ENCODE measurements at places on chromosomes 1 and 21. TPM values are rescaled to one million over a fixed set of nuclear protein-coding genes. Genes with fewer than 3 reads are reported as not detected.

DNA sequence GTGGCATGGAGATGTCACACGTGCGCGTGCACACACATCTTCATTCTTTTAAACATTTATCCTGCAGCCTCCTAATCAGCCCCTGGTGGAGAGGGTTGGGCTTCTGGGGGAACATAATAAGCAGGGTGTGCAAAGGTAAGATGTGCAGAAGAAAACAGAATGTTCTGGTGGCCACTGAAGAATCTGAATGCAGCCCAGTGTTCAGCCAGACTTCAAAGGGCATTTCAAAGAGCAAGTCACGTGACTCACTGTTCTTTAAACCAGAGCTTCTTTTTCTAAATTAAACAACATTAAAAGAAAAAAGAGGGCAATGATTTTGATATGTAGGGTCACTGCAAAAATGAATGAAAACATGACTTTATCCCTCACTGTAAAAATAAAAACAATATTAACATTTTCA lies 89.8 kb downstream of the ABCA4 start:
- no peak for DNase-seq

DNA sequence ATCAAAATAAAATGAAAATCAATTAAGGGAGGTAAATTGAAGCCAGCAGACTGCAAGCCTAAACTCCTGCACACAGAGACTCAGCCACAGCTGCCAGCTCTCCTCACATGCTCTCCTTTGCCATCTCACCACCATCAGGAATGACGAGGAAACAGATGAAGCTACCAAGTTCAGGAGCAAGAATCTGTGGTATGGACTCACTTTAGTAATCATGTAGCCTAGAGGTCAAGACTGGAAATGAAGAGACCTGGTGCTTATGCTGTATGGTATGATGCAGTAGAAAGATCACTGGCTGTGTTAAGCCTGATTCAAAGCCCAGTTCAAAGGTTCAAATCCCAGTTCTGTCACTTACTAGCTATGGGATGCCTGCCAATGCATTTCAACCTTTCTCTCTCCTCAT lies 78.9 kb upstream of the CAMK1G start:
- no peak for DNase-seq

DNA sequence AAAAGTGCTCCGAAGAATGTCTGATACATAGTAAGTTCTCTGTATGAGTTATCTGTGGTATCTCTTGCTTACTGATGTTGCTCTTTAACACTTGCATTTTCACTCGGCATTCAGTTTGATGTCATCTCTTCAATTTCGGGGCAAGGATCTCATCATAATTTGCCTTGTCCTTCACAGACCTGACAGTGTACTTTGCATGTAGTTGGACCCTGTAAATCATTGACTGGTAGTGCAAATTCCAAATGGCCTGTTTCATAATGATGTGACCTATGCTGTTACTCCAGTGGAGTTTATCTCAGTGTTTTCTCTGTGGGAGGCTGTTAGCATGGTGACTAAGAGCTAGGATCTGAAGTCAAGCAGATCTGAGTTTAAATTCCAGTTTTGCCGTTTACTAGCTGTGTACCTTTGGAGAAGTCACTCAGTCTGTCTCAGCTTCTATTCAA lies 34.2 kb upstream of the ABCD3 start:
- DNase-seq: peak; percentile 88

GRCh38 chr1:207698822-207699483 lies 52.9 kb upstream of the CD46 start:
- peak; percentile 66 for DNase-seq

DNA sequence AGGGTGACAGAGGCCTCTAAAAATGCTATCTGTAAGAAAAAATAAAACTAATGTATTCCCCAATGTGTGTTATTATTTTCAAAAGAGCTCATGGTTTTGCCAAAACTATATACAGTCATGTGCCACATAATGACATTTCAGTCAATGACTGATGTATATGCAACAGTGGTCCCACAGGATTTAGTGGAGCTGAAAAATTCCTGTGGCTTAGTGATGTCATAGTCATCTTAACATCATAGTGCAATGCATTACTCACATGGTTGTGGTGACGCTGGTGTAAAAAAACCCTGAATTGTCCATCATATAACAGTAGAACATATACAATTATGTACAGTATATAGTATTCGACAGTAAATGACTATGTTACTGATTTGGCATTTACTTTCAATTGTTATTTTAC lies 172.4 kb downstream of the CACNA1E start:
- peak; percentile 7 for DNase-seq

GRCh38 chr1:85258536-85259117 lies 835 bp downstream of the C1orf52 start:
- no peak for DNase-seq

DNA sequence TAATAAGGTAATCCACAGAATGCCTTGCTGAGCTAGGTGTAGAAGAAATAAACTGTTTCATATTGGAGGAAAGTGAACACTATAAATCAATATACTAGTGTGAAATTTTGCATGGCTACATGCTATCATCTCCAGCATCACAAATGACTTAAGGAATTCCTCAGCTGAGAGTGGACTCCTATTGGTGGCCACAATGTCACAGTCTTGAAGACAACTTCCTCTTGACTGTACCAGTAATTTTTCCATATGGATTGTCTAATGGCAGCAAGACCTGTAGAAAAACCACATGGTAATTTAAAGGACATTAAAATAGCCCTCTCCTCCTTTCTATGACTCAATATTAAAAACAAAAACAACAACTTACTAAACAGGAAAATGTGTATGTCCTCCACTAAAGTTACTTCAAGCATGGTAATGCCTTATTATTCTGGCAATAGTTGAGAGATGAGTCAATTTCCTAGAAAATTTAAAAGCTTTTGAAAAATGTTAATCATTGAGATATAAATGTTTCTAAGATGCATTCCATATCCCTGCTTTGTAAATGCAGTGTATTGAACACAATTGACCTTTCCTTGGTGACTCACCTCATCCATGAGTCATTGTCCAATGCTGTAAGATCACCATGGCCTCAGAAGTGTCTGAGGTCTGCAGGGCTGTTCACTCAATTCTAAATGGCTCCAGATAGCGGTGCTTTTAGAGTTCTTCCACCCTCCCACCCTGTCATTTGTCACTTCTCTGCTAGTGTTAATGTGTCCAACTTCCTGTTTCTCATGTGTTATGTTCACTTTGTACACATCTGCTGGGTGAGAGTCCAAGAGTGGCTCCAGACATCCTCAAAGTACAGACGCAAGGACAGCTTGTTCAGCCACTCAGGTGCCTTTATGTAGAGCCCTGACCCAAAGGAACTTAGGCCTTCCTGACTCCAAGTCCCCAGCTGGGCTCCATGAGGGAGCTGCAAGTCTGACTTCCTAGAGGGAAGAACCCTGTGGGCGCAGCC lies 32.8 kb upstream of the DNASE2B start:
- peak; percentile 95 for DNase-seq

GRCh38 chr21:28703861-28704260 lies 288.8 kb downstream of the LTN1 start:
- DNase-seq: no peak

DNA sequence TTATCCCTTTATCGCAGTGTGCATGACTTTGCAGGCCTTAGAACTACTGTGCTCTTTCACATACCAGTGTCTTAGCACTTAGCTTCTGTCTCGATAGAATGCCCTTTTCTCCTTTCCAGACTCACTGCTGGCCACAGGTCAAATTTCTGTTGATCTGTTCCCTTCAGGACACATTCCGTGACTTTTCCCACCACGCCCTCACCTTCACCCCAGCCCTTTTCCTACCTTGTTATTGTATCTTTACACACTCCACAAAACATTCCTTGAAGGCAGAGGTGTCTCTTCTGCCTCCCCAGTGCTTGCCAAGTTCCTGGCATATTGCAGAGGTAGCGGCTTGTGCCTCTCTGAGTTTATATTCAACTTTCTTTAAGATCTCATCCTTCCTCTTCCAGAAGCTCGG lies 3.7 kb upstream of the IGSF9 start:
- DNase-seq: no peak

DNA sequence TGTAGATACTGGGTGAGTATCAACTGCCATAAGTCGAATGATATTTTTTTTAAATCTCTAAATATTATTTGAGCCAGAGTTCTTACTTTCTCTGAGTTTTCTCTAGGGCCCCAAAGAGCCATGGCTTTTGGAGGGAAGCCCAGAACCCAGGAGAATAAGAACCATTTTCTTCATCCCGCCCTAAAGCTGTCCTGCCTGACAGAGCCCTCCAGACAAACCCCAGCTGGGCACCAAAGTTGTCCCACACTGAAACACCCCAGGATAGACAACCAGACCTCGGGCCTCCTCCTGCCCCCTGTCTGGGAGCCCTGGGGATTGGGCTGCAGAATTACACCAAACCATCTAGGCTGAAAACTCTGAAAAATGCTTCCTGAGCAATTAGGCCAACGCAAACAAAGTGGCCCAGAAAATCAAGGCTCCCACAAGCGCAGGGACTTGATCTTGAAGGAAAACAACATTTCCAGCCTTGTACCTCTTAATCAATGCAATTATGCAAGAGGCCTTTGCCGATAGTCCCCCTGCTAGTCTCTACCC lies 113.1 kb downstream of the RRAGC start:
- DNase-seq: no peak

GRCh38 chr1:178625695-178626094 lies 99.3 kb upstream of the RALGPS2 start:
- DNase-seq: no peak

GRCh38 chr1:215599418-215600074 lies 32.4 kb downstream of the KCTD3 start:
- peak; percentile 3 for DNase-seq

Gene DIO1
- total RNA-seq: not detected

Gene SLC50A1
- total RNA-seq: 28.7 TPM

Gene CHAF1B
- total RNA-seq: 11.1 TPM

Gene KRTAP12-4
- total RNA-seq: not detected

Gene TPTE
- total RNA-seq: 5.9 TPM

Gene RAB3B
- total RNA-seq: 2.2 TPM

Gene ISG20L2
- 59.8 TPM for total RNA-seq

Gene CBR1
- total RNA-seq: 130 TPM

Gene CD52
- total RNA-seq: not detected

Gene TESK2
- total RNA-seq: 0.91 TPM

Gene CRNN
- total RNA-seq: not detected

Gene MAP1LC3C
- total RNA-seq: not detected

Measured in Daoy (cell line).